Lung (tissue), 17 donors: ENCODE measurements at places on chromosomes 16 and 17. TPM values are rescaled to one million over a fixed set of nuclear protein-coding genes. Genes with fewer than 3 reads are reported as not detected.
A peak's percentile ranks its signal among the peaks of the same experiment; 100 is the strongest.

DNA sequence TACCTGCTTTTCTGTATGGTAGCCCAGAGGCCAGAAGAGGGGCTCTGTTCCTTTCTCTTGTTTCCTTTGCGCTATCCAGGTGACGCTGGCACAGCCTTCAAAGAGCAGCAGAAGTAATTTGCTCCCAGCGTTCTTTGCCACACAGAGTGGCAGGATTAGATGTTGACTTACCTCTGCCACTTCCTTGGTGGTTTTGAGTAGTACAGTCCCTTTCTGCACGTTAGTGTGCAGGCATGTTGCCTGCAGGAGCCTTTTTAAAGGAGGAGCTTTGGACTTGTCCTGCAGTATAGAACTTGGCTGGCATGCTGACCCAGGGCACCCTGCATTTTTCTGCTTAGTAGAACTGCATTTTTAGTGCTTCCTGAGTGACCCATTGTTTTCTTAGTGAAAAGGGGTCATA is at the start of gene ABCC11:
Gene ABCC11 (minus strand): TSS at position 229 of the 400 bp plus-strand sequence. CDS start 15,618 bp downstream, outside the sequence.
- no peak for DNase-seq

GRCh38 chr16:68921637-68922036 is 78.3 kb downstream of the TANGO6 start:
- no peak for DNase-seq

GRCh38 chr16:68644715-68645493 is at the start of gene CDH3:
TSS of gene CDH3 (plus strand) at chr16:68645310. CDS start at chr16:68645380, 70 bp downstream.
- DNase-seq, result peak; percentile 78

DNA sequence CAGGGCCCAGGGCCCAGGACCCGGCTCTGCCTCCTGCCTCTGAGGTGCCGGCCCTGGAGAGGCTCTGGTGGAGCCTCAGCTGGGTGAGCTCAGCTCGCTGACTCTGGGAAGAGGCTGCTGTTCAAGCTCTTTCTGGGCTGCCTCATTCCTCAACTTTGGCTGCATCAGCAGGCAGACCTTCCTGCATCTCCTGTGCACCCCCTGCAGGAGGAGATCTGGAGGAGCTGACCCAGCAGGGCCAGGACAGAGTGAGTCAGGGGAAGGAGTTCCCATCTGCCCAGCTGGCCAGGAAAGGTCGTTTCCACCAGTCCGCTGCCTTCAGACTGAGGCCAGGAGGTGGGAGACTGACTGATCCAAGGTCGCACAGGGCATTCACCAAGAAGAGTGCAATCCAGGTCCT is 10.7 kb downstream of the CRHR1 start:
- no peak for DNase-seq

DNA sequence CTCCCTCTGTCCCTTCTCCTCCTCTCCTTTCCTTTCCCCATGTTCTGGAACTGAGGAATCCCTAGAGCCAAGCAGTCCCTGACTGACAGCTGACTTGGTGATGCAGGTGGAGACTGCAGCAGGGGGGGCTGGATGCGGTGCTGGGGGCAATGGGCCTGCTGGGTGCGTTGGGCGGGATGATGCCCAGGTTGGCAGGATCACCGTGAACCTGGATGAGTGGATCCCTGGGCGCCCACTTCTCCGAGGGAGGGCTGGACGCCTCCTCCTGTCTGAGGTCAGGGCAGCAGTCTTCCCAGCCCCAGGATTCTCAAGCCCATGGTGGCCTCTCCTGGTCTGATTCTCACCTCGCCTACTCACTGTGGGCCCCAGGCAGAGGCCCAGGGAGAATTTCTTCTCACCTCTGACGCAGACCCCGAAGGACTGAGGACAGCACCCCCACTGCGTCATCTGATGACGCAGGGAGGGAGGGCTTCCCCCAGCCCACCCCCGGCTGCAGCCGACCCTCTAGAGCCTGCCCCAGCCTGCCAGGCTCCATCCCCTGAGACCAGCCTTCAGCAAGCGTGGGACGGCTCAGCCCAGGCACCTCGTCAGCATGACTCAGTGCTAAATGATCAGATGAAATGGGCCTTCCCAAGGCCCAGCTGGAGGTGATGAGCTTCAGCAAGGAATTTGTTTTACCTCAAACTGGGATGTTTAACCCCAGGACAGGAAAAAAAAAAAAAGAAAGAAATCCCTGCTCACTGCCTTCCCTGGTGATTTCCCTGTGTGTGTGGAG is 188.0 kb upstream of the TNRC6C start:
- no peak for DNase-seq

GRCh38 chr17:48457080-48457836 is 27.2 kb upstream of the SKAP1 start:
- peak; percentile 65 for DNase-seq

The C17orf67 gene
- polyA plus RNA-seq, result 2.8 TPM

- no peak for DNase-seq
These were observed 91.2 kb downstream of the TMEM132E start for GRCh38 chr17:34670618-34671017.

GRCh38 chr17:9862220-9862619 is 36.5 kb downstream of the GLP2R start:
- no peak for DNase-seq

GRCh38 chr16:28879261-28879840 is 1.1 kb downstream of the ATP2A1 start:
- DNase-seq, result no peak

- no peak for DNase-seq
These were observed 19.1 kb downstream of the ETV4 start for GRCh38 chr17:43526886-43527648.

The GPR142 gene
- not detected for polyA plus RNA-seq

DNA sequence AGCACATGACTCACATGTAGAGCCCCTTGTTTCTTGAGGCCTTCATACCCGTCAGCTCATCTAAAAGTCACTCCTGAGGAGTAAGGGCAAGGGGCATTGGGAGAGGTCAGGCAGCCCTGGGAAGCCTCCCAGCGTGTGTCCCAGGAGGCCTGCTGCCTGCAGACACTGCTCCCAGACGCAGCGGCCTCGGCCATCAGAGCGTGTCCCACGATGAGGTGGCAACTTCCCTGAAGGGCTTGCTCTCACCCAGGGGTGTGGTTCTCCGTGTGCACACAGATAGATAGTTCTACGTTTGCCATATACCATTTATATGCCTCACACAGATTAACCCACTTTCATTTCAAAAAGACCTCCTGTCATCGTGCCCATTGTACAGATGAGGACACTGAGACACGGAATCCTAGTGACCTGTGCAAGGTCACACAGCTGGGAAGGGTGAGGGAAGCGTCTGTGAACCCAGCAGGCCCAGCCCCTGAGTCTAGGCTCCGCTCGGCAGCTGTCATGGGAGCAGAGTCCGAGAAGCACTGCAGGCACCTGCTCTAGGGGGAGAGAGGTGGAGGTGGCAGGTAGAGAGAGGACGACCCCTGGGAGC is 8.3 kb downstream of the TUBB3 start:
- DNase-seq, result no peak

DNA sequence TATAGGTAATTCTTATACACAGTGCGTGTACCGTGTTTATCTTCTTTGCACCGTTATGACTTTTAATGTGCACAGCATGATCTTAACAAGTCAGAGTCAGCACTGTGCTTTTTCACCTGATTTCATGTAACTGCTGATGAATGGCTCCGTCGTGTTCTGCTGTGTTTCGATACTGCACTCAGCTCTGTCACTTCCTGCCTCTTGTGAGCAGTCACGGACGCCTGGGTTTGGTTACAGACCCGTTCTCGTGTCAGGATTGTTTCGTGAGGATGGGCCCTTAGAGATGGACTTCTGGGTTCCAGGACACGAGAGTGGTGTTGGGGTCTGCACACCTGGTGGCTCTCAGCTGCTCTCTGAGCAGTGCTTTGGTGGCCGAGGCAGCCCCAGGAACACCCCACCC is 24.6 kb downstream of the TBCD start:
- DNase-seq, result no peak

DNA sequence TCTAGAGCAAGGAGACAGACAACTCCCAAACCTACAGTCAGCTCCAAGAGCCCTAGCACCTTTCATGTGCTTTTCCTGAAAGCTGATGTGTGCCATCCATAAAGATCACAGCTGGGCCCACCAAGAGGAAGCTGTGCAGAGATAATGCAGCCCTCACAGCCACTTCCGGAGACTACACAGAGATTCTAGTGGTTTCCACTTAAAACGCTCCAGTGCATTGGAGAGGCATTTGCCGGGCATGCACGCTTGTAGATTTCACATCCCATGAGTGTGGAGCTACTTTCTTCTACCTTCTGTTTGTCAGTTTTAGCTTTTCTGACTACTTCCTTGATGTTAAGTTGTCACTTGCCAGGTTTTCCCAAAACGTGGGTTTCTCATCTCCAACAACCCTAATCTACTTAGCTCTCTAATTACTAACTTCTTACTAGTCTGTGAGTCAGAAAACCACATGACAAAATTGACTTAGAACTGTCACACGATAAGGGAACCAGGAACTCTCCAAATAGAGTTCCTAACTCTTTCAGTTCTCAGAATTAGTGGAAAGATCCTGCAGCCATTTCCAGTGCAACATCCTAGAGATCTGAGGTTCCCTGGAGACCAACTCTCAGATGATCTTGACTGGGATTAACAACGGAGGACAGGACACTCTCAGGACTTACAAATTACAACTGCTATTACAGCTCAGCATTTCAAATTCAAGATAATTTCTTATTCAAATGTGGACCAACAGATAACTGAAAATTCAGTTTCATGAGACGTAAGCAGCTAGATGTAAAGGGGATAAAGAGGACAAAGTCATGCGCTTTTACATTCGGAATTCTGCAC is 28.6 kb downstream of the PMP22 start:
- DNase-seq, result no peak

DNA sequence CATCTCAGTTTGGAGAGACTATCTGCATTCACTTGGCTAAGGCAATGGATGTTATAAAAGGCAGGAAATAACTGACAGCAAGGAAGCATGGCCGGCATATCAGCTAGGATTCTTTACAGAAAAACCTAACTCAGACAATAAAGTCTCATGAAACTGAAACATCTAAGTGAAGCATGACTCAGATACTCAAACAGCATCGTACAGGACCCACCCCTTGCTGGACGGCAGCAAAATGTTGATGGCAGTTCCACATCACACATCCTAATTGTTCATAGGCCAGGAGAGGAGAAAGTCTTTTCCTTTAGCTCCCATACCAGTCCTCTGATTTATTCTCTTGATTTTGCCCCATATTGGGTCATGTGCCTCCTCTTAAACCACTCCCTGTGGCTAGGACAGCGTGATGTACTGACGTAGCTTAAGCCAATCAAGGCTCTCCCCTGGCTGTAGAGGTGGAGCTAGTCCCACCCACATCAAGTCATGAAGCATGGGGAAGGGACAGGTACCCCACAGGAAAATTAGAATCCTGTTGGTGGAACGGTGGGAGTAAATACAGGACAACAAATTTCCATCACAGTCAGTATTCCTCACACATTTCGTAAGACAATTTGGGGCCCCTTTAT is 178.9 kb downstream of the IRX3 start:
- DNase-seq, result no peak

DNA sequence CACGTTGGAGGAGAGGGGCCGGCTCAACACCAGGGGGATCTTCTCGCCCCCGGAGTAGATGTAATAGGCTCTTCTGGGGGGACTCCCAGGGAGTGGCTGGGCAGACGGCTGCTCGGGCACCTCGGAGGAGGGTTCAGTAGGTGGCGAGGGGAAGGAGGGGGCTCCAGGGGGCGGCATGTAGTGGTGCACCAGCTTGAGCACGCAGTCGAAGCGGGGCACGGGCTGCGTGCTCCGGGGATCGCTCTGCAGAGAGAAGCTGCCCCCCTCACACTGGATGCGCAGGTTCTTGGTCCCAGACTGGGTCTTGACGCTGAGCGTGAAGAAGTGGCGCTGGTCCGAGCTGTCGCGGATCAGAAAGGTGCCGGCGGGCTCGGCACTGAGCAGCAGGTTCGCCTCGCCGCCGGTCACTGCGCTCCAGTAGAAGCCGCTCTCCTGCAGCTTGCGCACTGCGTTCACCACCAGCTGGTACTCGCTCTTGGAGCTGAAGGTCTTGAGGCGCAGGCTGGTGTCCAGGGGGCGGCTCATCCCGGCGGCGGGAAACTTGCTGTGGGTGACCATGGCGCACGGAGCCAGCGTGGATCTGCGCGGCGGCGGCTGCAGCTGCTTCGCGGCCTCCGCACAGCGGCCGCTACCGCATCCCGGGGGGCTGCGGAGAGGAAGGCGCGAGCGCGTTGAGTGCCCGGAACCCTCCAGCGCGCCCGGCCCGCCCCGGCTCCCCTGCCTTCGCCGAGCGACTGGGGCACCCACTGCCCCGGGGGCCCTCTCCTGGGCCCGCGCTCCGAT is 1.1 kb downstream of the SOCS3 start:
- peak; percentile 60 for DNase-seq

DNA sequence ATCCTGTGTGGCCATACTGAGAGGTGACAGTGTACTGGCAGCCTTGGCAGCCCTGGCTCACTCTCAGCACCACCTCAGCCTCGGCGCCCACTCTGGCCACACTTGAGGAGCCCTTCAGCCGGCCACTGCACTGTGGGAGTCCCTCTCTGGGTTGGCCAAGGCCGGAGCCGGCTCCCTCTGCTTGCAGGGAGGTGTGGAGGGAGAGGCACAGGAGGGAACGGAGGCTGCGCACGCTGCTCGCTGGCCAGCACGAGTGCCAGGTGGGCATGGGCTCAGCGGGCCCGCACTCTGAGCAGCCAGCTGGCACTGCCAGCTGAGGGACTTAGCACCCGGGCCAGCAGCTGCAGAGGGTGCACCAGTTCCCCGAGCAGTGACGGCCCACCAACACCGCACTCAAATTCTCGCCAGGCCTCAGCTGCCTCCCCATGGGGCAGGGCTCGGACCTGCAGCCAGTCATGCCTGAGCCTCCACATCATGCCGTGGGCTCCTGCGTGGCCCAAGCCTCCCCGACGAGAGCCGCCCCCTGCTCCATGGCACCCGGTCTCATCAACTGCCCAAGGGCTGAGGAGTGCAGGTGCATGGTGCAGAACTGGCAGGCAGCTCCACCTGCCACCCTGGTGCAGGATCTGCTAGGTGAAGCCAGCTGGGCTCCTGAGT is 184.4 kb upstream of the TOX3 start:
- DNase-seq, result no peak

DNA sequence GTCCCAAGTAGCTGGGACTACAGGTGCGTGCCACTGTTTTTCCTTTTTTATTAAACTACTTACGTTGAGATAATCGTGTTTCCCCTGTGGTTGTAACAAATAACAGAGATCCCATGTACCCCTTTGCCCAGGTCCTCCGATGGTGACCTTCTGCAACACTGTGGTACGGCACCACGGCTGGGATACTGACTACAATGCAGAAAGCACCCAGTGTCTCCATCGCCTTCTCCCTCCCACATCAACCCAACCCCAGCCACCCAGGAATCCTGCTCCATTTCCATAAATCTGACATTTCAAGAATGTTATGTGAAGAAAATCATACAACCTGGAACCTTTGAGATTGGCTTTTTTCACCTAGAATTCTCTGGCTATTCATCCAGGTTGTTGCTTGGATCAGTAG is 22.1 kb downstream of the MPRIP start:
- DNase-seq, result no peak

The TP53TG3F gene
- not detected for polyA plus RNA-seq
